Hindlimb muscle (tissue), 1 donor: ENCODE measurements at places on chromosomes 4 and X. TPM values are rescaled to one million over a fixed set of nuclear protein-coding genes. Genes with fewer than 3 reads are reported as not detected.

DNA sequence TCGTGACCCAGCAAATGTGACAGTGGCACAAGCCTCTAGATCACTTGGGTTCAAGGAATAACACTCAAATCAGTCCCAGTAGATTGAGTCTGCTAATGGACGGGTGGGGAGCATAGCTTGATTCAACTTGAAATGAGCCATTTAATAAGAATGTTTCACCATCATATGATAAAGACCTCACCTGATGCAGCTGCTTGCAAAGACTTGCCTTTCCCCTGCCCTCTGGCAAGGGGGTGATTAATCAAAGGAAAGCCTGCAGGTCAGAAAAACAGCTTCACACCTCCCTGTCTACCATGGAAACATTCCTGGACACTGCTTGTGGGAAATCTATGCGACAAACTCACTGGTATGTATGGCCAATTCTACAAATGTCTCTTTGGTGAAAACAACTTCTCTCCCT, 54.5 kb downstream of the CD99L2 start:
- no peak for DNase-seq

- DNase-seq: no peak
Measured at GRCh38 chrX:150329282-150329681, 33.8 kb upstream of the MAMLD1 start.

- DNase-seq: no peak
Measured at GRCh38 chr4:121449416-121449815, 68.6 kb upstream of the QRFPR start.

DNA sequence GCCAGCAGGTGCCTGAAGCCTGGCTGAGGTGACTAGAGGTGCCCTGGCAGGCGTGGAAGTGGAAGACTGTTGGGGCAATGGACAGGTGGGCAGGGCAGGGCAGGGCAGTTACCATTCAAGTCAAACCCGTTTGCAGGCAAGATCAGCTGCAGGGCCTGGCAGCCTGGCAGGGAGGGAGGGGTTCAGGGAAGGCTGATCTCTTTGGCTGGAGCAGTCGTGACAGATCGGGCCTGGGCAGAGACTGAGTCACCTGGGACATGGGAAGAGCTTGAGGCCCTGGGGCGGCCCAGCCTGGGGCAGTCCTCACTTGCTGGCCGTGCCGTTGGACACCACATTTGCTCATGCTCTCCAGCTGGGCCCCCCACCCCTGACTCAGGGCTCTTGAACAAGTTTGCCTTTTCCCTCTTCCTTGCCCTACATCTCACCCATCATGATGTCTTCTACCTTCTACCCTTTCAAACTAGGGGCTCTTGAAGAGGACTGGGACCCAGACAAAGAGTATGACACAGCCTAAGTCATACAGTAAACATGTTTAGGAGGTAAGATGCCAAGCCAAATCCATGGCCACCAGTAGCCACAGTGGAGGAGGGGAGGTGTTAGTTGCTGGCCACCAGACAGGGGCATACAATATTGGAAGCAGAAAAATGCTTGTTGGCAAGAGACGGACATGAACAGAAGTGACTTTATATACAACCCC, 2.0 kb upstream of the ZNF185 start:
- DNase-seq: no peak

GRCh38 chr4:165426823-165427222, 48.0 kb downstream of the CPE start:
- DNase-seq: no peak

GRCh38 chr4:57151481-57151880, 41.3 kb upstream of the IGFBP7 start:
- DNase-seq: no peak

The ESX1 gene
- not detected for polyA plus RNA-seq

GRCh38 chr4:37742149-37742548, 56.0 kb upstream of the RELL1 start:
- no peak for DNase-seq

The NAT8L gene
- polyA plus RNA-seq: 4.4 TPM

- no peak for DNase-seq
Measured at GRCh38 chrX:18034945-18035344, 173.8 kb upstream of the RAI2 start.

DNA sequence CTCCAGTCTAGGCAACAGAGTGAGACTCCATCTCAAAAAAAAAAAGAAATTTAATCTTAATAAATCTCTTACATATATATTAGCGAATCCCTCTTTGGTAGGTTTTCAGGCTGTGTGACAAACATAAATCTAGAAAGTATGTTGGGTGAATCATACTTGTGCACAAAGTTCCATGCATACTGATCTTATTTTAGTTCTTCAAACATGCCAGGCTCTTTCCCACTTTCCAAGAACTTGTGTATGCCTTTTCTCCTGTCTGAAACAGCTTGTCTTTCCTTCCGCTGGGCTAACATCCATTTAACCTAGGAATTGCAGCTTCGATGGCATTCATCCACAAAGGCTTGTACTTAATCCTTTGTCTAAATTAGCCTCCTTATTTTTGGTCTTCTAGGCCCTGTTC, 156.6 kb upstream of the CASK start:
- DNase-seq: no peak

- no peak for DNase-seq
Measured at GRCh38 chr4:185541251-185541727, 6.0 kb upstream of the PDLIM3 start.

DNA sequence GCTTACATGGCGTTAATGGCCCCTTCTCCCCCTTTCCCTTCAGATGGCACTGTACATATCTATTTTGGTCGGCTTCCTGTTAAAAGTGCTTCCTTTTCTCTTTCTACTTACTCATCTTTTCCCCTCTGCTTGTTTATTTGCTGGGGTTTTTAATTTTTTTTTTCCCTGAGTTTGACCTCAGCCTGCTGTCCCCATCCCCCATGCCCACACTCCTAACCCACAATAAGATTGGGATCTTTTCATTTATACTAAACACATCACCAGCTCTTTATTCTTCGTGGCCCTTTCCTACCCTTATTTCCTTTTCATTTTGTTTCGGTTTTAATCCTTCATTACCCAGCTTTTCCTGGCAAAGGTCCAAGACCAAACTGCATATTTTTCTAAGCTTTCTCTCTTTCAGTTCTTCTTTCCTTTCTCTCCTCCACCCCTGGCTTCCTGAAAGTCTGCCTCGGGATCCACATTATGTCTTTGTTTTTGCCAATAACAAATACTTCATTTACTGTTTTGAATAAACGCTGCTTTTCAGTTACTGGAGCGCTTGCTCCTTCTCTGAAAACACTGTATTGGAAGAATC, 152.0 kb upstream of the USP9X start:
- DNase-seq: peak; percentile 66

The SOWAHD gene
- polyA plus RNA-seq: 1.1 TPM

The HTN1 gene
- 0.05 TPM for polyA plus RNA-seq

- no peak for DNase-seq
Measured at GRCh38 chr4:93313197-93313596, 515.4 kb upstream of the ATOH1 start.

The MAP9 gene
- 3.4 TPM for polyA plus RNA-seq

DNA sequence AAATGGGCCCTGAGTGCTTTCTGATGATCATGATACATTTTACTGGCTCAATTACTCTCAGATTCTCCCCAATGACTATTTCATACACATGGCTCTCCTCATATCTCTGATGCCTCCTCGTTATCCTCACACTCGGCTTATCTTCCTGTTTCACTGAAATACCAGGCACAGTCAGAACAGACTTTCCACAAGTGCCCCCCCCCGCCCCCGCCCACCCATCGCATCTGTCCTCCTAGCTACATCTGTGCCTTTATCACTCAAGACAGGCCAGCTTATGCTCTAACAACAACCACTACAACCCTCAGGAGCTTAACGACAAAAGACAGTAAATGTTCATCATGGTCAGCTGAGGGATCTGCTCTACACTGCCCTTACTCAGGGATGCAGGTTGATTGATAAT, 610.6 kb upstream of the DIPK2B start:
- no peak for DNase-seq

The PPEF1 gene
- polyA plus RNA-seq: 0.44 TPM

GRCh38 chr4:68751138-68751537, 64.7 kb upstream of the UGT2B10 start:
- no peak for DNase-seq

The BCORL1 gene
- 21.0 TPM for polyA plus RNA-seq

The FATE1 gene
- 3.9 TPM for polyA plus RNA-seq

The TGIF2LX gene
- polyA plus RNA-seq: not detected

- no peak for DNase-seq
Measured at GRCh38 chr4:170256807-170257206, 167.1 kb upstream of the AADAT start.

The TNIP3 gene
- polyA plus RNA-seq: 0.15 TPM

- no peak for DNase-seq
Measured at GRCh38 chr4:176882206-176882605, 89.5 kb upstream of the VEGFC start.

The BMX gene
- 2.3 TPM for polyA plus RNA-seq

GRCh38 chrX:72003811-72004750, 93.4 kb downstream of the NHSL2 start:
- DNase-seq: peak; percentile 69

The ELOVL6 gene
- 7.4 TPM for polyA plus RNA-seq

The USP27X gene
- polyA plus RNA-seq: 2.5 TPM

The VGLL1 gene
- polyA plus RNA-seq: not detected

- DNase-seq: no peak
Measured at GRCh38 chr4:129110931-129111330, 15.0 kb downstream of the C4orf33 start.

- DNase-seq: no peak
Measured at GRCh38 chr4:78121338-78121904, 64.3 kb downstream of the FRAS1 start.

The ZNF827 gene
- 19.0 TPM for polyA plus RNA-seq

GRCh38 chr4:174307694-174308093, 24.0 kb downstream of the CEP44 start:
- no peak for DNase-seq
